CD4-positive, alpha-beta memory T cell (primary cell): ENCODE measurements at places on chromosomes 4 and X. TPM values are rescaled to one million over a fixed set of nuclear protein-coding genes. Genes with fewer than 3 reads are reported as not detected.

DNA sequence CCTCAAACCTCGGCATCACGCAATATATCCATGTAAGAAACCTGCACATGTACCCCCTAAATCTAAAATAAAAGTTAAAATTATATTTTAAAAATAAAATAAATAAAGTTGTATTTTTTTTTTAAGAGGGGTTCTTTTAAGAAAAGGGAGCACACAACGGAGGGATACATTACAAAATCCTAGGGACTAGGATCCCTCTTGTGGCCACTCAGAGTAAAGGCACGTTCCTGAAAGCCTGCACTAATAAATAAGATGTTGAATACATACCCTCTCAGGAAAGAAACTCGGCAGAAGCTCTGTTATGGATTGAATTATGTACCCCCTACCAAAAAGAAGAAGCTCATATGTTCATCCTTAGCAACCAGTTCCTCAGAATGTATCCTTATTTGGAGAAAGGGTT is 50.9 kb upstream of the PRDX4 start:
- no peak for DNase-seq

- peak; percentile 52 for DNase-seq
Observed at GRCh38 chrX:107676559-107677378, 48.5 kb downstream of the PRPS1 start.

- no peak for DNase-seq
Observed at GRCh38 chrX:115233497-115234455, at the start of gene LRCH2. Gene LRCH2 (minus strand): TSS chrX:115234096. CDS start chrX:115234041, 55 bp downstream.

- no peak for DNase-seq
Observed at GRCh38 chrX:133604801-133605200, 189.5 kb upstream of the GPC4 start.

GRCh38 chr4:119728692-119729593 is 100.3 kb upstream of the PDE5A start:
- DNase-seq: no peak

DNA sequence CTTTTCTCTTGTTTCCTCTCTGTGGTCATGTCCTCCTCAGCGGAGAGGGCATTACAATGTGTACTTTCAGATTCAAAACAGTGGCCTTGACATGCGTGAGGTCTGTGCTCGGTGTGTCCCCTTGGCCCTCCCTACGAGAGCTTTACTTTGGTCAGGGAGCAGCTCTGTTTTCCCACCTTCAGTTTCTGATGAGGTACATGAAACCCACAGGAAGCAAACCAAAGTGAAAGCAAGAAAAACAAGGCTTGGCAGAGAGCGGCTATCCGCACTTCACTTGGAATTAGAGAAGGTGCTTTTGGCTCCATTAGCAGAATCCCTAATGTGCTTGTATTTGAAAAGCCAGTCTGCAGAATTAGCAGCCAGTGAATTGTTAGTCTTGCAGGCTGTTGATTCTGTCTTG is 19.5 kb upstream of the BOD1L1 start:
- no peak for DNase-seq

DNA sequence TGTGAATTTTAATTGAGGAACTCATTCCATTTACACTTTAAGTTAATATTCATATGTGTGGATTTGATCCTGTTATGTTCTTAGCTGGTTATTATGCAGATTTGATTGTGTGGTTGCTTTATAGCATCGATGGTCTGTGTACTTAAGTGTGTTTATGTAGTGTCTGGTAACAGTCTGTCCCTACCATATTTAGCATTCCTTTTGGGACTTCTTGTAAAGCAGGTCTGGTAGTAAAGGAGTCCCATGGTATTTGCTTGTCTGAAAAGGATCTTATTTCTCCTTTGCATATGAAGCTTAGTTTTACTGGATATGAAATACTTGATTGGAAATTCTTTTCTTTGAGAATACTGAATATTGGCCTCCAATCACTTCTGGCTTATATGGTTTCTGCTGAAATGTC is 76.6 kb downstream of the KLF8 start:
- no peak for DNase-seq

GRCh38 chrX:153209347-153209746 is 30.3 kb downstream of the MAGEA1 start:
- no peak for DNase-seq

GRCh38 chrX:150730719-150731118 is 37.5 kb downstream of the MTMR1 start:
- no peak for DNase-seq

DNA sequence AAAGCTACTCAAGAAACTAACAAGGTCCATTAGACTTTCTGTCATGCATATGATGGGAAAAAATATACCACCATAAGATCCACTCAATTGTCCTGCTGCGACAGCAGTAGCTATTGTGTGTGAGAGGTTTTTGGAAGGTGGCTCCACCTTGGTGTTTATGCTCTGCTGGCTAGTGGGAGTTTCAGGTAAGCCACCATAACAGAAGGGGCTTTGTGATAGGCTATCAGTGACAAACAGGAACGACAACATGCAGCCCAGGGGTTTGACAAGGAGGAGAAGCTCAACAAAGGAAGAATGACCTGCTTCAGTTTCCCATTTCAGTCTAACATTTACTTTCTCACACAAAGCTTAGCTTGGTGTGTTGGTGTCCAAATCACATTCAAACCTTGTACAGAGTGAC is 182.6 kb downstream of the ATOH1 start:
- DNase-seq: no peak

DNA sequence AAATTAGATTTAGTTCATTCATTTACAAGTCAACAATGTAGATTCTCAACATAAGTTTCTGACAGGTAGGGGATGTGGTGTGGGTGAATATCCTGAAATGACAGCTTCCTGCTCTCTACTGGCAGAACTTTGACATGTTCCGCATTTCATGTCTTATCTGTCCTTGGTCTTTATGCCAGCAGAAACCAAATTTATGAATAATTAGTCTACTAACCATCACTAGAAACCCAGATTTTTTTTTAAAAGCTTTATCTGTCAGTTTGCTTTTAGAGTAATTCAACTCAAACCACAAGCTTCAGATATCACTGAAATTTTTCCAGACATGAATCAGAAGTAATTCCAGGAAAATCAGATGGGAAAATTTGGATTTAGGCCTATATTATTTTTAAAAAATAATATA is 17.9 kb downstream of the COQ2 start:
- no peak for DNase-seq

The UGT2B10 gene
- not detected for polyA plus RNA-seq

The ASB12 gene
- 0.45 TPM for polyA plus RNA-seq

The GC gene
- not detected for polyA plus RNA-seq

The TSPAN7 gene
- 0.47 TPM for polyA plus RNA-seq
